ENCODE measurements at places on chromosomes 1 and 21. TPM values are rescaled to one million over a fixed set of nuclear protein-coding genes. Genes with fewer than 3 reads are reported as not detected.

- DNase-seq: no peak
Observed at GRCh38 chr1:16152481-16153087, 3.3 kb downstream of the EPHA2 start.

Gene FAM177B
- total RNA-seq: not detected

DNA sequence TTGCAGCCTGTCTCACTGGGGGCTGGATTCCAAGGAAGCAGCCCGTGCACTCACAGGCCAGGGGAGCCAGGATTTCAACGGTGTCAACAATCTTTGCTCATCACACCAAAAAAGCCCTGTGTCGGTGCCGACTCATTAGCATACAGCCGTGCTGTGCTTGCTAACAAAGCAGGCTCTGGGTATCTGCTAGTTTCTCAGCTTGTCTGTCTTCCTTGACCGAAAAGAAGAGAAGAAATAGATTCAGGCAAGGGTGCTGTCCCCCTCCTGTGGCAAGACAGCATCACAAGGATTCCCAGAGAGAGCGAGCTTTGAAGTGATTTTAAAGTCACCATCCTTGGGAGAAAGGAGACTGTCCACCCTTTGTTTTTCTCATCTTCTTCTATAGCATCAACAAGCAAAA is 214.7 kb downstream of the SDCCAG8 start:
- no peak for DNase-seq

GRCh38 chr1:23581219-23581618 is 21.9 kb upstream of the ID3 start:
- no peak for DNase-seq

GRCh38 chr1:156126630-156127534 is 12.4 kb downstream of the LMNA start:
- no peak for DNase-seq

- no peak for DNase-seq
Observed at GRCh38 chr1:18531503-18531845, 50.7 kb downstream of the KLHDC7A start.

GRCh38 chr21:44398499-44398898 is 45.1 kb downstream of the TRPM2 start:
- DNase-seq: no peak

- no peak for DNase-seq
Observed at GRCh38 chr1:6724517-6725141, 23.0 kb upstream of the DNAJC11 start.

DNA sequence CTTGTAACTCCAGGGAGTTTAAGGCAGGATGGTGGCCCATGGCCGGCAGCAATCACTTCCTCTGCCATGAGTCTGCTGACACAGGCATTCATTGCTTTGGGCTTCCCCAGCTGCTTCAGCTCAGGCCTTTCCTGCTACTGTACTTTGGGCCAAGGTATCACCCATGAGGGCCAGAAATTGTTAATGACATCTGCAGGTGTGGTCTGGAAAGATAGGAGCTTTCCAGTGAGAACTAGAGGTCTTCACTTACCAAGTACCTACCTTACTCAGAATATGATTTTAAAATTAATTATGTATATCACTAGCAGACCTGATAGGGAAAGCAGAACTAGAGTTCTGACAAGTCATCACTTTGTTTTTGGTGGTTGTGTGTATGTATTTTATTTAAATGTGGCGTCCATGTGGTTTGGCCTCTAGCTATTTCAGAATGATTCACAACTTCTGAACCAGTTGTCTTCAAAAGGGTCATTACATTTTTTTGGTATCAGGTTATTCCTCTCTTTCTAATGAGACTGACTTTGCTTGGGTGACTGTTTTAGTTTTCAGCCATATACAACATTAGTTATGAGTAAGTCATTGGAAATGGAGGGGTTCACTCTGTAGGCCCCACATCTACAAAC is 2.7 kb downstream of the RGL1 start:
- DNase-seq: no peak

- DNase-seq: no peak
Observed at GRCh38 chr1:39762550-39763540, 8.3 kb downstream of the OXCT2 start.

- peak; percentile 16 for DNase-seq
Observed at GRCh38 chr1:205545001-205545919, 40.8 kb downstream of the CDK18 start.

GRCh38 chr1:42759114-42759513 is 7.7 kb downstream of the P3H1 start:
- no peak for DNase-seq

DNA sequence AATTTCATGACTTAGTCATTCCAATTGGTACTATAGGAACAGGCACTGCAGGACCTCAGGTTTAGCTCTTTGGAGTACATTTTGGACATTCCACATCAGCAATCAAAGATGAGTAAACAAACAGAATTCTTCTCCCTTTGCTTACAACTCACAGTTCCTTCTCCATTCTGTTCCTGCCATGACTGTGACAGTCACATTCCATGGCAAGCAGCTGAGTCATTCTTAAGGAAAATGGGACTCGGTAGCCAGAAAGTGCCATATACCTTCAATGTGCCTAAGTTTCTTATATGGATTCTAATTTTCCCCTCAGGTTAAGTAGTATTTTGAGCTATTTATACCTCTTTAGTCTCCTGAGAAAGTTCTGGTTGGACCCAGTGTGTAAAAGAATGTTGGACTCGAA is 25.6 kb downstream of the CRCT1 start:
- no peak for DNase-seq

Gene NTRK1
- 1.7 TPM for total RNA-seq

DNA sequence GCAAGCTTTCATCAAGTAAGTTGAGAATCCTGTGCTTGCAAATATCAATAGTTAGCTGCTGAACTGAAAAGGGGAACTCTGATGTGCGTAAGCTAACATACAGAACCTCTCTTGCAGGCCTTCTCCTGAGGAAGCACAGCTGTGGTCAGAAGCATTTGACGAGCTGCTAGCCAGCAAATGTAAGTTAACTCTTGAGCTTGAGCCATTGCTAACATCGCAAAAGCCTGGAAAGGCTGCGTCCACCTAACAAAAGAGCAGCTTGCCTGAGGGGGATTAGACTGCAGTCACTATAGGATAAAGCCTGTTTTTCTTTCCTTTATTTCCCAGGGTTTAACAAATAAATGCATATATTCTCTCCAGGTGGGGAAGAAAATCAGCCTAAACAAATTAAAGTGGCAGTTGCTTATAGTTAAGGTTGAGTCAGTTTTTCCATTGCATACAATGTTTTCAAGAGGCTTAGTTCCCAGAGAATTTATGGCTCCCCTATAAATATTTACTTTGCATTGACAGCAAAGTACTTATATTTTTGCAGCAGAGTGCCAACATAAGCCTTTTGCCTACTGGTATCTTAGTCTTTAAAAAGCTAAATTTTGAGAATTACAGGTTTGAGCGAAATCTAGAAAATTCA is 1.5 kb downstream of the RGS2 start:
- no peak for DNase-seq

DNA sequence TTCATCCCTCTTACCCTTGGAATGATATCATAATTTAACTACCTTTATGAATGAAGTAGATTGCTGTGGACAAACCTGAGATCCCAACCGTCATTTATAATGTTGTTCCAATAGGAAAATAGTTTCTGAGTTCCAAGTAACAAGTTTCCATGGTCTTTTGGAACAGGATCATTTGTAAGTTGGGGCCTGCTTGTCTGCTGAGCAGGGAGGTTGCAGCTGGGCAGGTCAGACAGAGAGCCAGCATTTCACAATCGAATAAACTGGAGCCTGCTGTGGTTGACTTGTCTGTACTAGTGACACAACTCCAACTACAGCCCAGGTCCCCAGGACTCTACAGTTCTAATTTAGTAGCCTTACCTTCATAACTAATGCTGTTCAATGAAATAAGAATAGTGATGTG is 18.6 kb upstream of the RALGPS2 start:
- DNase-seq: no peak

GRCh38 chr1:41919764-41920397 is 1.2 kb upstream of the HIVEP3 start:
- DNase-seq: no peak

DNA sequence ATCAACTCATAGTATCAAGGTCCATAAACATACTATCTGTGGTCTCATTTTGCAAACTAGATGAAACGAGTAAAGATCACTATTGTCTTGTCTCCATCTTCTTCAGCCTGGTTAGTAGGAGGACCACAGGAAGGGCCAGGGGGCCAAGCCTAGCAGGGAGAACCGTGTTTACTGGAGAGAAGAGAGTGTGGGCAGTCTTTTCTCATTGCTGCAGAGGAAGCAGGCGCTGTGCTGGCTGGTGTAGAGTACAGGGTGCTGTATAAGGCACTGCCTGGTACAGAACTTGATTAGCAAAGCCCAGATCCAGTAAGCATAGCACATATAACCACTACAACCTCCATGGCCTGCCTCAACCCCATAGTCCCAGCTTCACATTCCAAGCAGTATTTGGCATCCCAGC is 10.0 kb upstream of the B4GALT3 start:
- no peak for DNase-seq

DNA sequence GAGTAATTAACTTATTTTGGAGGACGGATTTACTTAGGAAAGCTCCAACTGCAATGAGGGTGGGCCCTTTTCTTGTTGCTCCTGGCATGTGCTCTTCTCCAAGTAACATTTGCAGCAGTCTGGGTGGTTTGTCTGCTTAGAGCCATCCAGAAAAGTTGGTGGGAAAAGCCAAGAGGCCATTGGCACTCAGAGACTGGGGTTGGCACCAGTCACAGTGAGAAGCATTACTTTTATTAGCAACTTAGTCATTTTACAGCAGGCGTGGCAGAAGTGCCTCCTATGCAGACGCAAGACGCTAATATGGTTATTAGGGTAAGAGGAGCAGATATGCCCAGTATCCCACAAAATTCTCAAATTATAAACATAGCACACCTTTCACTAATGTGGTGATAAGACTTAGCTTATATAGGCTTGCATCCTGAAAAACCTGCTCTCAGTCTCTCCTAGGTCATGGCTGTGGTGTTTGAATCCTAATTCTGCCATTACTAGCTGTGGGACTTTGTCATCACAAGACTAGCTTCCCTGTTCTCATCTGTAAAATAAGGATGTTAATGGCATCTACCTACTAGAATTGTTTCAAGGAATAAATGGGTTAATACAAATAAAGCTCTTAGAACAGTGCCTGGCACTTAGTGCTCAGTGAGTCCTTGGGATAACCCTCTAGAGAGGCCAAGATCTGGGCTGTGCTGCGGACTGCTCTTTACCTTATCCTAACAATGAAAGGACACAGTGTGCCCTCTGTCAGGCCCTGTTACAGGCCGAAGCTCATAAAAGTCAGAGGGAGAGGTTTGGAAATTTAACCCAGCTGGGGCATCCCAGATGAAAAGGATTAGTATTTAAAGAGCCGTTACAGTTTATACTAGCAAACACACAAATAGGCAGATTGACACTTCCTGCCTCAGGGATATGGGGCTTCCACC is 154.6 kb downstream of the ROR1 start:
- no peak for DNase-seq

Gene ITLN2
- total RNA-seq: 58.9 TPM

GRCh38 chr1:2290595-2291510 is 62.7 kb downstream of the SKI start:
- DNase-seq: peak; percentile 59

DNA sequence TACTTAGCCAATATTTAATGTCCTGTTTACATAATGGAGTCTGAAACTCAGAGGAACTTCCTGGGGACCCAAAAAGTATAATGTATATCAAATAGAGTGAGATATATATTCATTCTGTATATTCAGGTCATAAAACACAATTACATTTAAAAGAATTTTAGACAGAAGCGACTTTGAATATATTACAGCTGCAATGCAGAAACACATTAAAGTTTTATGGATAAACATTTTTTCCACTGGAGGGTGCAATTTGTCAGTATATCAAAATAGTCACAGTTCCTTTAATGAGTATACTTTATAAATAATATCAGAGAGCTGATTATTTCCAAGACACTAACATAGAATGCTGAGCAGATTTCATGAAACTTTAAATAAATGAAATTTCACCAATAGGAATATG is 43.9 kb upstream of the CRB1 start:
- DNase-seq: no peak

- peak; percentile 16 for DNase-seq
Observed at GRCh38 chr21:46125846-46126301, 28.0 kb downstream of the COL6A2 start.

DNA sequence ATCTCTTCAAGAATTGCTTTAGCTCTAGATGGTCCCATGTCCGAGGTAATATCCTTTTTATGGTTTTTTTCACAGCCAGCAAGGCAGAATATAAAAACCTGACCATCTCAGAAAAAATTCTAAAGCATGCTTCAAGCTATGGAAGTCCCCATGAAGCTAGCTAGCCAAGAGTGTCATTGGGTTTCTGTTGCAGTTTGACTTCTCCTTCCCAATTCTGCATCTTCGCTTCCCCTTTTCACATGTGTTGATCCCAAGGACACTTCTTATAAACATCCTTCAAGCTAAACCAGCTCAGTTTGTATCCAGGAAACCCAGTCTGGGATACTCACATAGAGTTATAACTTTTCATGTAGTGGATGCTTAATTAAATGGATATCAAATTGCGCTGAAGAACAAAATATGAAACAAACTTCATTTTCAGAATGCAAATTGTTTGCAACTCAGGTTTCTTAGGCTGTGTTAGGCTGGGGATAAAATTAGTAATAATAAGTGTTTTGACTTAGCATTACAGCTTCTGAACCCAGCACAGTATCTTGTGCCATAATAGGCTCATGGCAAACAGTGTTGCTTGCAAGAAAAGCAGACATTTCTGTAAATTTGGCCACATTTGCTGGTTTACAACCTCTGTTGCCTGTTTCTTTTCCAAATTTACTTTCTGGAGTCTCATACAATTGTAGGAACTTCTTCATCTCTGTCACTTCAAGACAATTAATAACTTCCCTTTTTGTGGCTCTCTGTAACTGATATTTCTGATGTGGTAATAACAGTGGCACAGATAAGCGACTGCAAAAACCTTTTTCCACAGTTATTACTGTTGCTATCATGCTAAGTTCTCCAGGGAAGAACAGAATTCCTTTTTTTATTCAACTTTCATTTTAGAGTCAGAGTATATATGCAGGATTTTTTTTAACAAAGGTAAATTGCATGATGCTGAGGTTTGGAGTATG is 53.2 kb downstream of the NCAM2 start:
- DNase-seq: no peak

- DNase-seq: no peak
Observed at GRCh38 chr21:46229923-46230260, 1.3 kb upstream of the LSS start.

Gene NR1I3
- total RNA-seq: not detected

GRCh38 chr1:160608057-160608456 is 28.8 kb upstream of the CD84 start:
- DNase-seq: no peak

Gene NPHS2
- not detected for total RNA-seq
